Posterior cingulate gyrus (tissue), 11 donors: ENCODE measurements at places on chromosomes 7 and 10.

- DNase-seq = no peak
These were observed 157.4 kb downstream of the ST7 start for GRCh38 chr7:117110480-117111315.

GRCh38 chr7:157712666-157713235, 375.9 kb downstream of the DNAJB6 start:
- DNase-seq = peak; percentile 75

DNA sequence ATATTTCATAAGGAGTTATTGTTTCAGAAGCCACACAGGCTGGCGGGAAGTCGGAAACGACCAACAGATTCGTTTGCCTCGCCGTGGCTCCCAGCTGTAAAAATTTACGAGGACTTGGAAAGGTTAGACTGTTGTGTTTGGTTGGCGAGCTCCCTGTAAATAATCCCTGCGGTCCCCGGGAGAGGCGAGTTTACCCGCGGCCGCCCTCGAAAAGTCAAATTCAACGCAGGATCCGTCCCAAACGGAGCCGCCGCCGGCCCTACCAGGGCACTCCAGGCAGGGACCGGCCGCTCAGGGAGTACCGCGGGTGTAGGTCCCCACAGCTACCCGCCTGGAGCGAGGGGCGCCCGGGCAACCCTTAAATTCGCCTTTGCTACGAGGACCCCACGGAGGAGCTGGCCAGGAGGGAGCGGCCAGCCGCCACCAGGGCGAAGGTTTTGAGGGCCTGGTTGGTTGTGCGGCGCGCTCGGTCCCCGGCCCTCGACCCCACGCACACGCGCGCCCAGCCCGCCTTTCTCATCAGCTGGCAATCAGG, 726 bp upstream of the HOXA9 start:
- no peak for DNase-seq

- no peak for DNase-seq
These were observed 52.2 kb upstream of the FXYD4 start for GRCh38 chr10:43318976-43319960.

GRCh38 chr10:16519250-16519907, 2.3 kb downstream of the C1QL3 start:
- DNase-seq = no peak

GRCh38 chr7:36393826-36394225, 4.2 kb downstream of the ANLN start:
- no peak for DNase-seq

DNA sequence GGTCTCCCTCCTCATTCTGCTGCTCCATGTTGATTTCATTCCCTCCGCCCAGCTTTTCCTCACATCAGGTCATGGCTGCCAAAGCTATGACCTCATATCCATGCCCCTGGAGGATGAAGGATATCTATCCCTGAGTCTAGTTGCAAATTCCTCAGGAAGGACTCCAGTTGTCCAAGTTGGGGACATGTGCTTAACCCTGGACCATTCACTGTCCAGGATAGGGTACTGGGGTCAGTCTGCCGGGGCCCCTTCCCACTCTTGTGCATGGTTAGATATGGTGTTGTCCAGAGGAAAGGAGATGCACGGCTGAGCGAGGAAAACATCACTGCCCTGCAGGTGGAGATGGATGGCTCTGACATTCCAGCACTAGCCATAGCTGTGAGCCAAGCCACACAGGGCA, 51.9 kb upstream of the COMTD1 start:
- DNase-seq = no peak

DNA sequence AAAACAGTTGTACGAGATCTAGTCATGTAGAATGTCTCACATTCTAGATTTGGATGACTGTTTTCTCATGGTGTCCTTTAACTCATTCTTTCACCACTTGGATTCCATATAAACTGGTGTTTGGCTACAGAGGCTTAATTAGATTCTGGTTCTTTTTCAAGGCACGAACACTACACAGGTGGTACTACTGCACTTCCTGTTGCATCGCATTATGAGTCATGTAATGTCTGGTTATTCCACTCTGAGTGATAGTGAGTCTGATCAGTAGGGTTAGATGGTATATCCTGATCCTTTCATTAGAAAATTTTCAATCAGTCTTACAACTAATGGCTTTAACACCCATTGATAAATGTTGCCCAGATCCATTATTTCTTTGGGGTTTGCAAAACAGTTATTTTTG, 11.2 kb upstream of the AKAP9 start:
- DNase-seq = no peak

- DNase-seq = no peak
These were observed 212.8 kb downstream of the ANK3 start for GRCh38 chr10:60176925-60177324.

GRCh38 chr10:28312572-28312971, 9.7 kb upstream of the MPP7 start:
- no peak for DNase-seq

DNA sequence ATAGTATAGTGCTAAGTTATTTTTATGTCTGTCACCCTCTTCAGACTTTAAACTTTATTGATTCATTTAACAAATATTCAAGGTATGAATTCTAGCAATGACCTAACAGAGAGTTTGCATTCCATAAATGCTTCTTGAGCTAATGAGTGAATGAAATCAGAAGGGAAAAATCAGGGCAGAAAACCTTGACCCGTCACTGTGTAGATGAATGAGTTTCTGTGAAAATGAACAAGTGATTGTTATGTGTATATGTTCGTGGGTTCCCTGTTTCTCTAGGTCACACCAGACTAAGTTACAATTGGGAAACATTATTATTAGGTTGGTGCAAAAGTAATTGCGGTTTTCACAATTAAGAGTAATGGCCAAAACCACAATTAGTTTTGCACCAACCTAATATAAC, 30.1 kb downstream of the APBB1IP start:
- DNase-seq = no peak
